ENCODE measurements at places on chromosomes 4 and X. TPM values are rescaled to one million over a fixed set of nuclear protein-coding genes. Genes with fewer than 3 reads are reported as not detected.
A peak's percentile ranks its signal among the peaks of the same experiment; 100 is the strongest.

DNA sequence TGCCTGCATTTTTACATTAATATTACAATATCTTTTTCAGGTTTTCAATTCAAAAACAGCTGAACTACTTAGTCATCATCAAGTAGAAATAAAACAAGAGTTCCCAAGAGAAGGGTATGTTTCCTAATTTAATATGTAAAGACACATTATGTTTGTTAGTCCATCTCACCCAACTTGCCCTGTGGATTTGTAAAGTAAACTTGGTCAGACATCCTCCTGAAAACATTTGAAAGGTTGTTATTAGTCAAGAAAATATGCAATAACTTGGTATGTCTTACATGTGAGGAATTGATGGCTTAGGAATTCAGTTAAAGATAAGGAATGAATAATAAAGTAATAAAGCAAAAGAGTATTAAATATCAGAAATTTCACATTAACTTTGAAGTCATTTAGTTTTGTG lies 12.2 kb downstream of the GK start:
- ATAC-seq = no peak

GRCh38 chrX:120367402-120368109 lies 5.7 kb downstream of the ATP1B4 start:
- ATAC-seq = no peak

- no peak for ATAC-seq
Measured at GRCh38 chr4:39046249-39046648, 14.0 kb upstream of the TMEM156 start.

DNA sequence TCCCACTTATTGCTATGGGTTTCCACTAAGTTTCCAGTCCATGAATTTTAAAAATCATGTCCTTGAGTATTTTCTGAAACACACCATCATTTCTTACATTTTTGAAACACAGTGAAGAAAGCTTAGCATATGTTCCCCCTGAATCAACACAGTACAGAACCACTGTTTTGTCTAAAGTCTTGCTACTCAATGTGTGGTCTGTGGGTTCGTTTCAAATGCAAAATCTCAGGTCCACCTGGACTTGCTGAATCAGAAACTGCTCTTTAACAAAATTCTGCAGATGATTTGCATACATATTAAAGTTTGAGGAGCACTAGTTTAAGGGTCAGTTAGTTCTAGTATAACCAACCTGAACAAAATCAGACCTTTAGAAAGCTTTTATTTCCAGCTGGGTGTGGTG lies 60.4 kb downstream of the SUPT20HL2 start:
- ATAC-seq = no peak

Gene MAGEA9
- not detected for total RNA-seq

Gene LRIT3
- total RNA-seq = 0.52 TPM

DNA sequence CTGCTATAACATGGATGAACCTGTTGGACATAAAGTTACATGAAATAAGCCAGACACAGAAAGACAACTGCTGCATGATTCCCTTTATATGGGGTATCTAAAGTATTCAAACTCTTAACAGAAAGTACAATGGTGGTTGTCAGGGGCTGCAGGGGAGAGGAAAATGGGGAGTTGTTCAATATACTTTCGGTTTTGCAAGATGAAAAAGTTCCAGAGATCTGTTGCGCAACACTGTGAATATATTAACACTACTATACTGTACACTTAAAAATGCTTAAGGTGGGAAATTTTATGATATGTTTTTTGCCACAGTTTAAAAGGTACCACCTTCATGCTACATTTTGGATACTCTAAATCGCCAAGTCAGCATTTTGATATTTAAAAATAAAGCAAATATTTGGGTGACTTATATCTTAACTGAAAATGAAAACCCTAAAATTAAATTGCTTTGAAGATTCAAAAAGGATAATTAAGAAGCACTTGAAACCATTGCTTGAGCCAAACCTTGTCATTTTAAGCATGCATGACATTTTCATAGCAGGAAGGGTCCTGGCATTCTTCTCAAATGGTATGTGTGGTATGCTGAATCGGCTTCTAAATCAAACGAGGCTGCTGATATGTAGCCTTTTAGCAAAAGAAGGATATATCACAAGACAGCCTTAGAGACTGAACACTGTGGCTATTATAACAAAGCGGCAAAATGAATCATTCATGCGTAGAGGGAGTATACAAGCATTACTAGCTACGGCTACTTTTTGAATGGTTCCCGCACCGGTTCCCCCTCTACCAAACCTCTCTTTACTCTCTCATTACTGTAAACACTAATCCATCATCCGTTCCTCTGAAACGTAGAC lies 607.1 kb upstream of the DIPK2B start:
- peak; percentile 49 for ATAC-seq

DNA sequence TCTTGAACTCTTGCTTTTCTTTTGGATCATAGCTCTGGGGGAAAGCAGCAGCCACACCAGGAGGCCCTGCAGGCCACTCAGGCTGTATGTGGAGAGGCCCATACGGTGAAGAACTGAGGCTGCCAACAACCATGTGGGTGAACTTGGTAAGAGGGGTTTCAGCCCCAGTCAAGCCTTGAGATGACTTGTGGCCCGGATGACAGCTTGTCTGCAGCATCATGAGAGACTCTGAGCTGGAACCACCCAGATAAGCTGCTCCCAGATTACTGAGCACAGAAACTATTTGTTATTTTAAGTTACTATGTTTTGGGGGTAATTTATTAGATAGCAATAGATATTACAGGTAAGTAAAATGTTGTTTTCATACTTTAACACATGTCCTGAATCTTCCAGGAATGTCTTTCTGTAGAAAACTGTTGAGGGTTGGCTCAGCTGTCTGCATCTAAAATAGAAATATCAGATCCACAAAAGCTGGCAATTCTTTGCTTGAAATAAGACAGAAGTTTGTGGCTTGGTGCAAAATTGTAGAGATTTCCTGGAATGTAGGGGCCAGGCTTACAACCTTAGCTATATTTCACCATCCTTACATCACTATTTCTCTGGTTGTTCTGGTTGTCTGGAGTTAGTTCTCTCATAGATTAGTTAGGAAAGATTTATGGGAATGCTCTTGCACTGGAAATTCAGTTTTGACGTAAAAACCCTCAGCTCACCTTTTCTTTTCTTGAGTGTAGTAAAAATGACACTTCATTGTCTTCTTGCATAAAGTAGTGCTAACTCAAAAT lies 272.1 kb downstream of the RAPGEF2 start:
- no peak for ATAC-seq

DNA sequence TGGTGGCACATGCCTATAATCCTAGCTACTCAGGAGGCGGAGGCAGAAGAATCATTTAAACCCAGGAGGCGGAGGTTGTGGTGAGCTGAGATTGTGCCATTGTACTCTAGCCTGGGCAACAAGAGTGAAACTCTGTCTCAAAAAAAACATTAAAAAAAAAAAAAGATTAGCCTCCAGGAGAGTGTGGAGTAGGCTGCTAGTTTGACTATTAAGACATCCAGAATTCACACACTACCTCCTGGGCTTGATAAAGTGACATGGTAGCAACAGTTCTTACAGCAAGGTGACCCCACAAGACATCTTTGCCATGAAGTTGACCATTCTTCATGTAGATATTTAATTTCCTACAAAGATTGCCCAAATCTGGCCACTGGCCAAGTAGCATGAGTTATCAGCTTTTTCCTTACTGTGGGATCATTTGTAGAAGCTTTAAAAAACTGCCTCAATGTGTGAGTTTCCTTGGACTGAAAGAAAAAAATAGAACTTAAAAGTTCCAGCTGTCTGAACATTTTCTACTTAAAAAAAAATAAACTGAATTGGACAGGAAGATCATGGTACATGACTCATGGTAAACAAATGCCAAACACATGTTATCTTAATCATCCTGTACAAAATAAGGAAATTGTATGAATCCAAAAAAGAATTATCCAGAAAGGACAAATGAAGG lies 35.3 kb upstream of the SPRY1 start:
- ATAC-seq = no peak
